GM23338 (cell line): ENCODE measurements at places on chromosomes 7 and 10. TPM values are rescaled to one million over a fixed set of nuclear protein-coding genes. Genes with fewer than 3 reads are reported as not detected.

Gene BCAP29
- total RNA-seq: 15.8 and 18.4 TPM in 2 replicates

Gene FAM180A
- total RNA-seq: not detected in 2 replicates

Gene ABCC2
- 0.45 and 1.0 TPM in 2 replicates for total RNA-seq

Gene CPA5
- not detected in 2 replicates for total RNA-seq

Gene PLXNA4
- 0.54 and 0.80 TPM in 2 replicates for total RNA-seq

Gene KIAA1549
- 11.6 and 13.5 TPM in 2 replicates for total RNA-seq

Gene CYREN
- total RNA-seq: 57.2 and 70.6 TPM in 2 replicates

Gene ZPBP
- not detected in 2 replicates for total RNA-seq

Gene WEE2
- total RNA-seq: 0.16 TPM in 1 of 2 replicates, not detected in the other

Gene CTNNA3
- total RNA-seq: 0.50 and 3.3 TPM in 2 replicates

- H3K36me3 ChIP-seq: peaks cover 9% of the 10 kb centered on the region; the same call in 1 of the 2 replicates
- H3K4me3 ChIP-seq: no peak overlapping the region
- DNase-seq: no peak
- H3K27me3 ChIP-seq: no peaks in the 10 kb centered on the region
Measured at GRCh38 chr10:70879207-70879606, 9.2 kb downstream of the PCBD1 start.

- no peaks in the 10 kb centered on the region for H3K4me1 ChIP-seq
- 0 out of 2 replicates have a peak, but pooled peaks cover 7% of the 10 kb centered on the region for H3K36me3 ChIP-seq
- H3K27ac ChIP-seq: no peak overlapping the region
- no peak for DNase-seq
Measured at GRCh38 chr7:140364819-140365218, 33.5 kb downstream of the SLC37A3 start.

- no peak for DNase-seq
- peaks cover 13% of the 10 kb centered on the region; the same call in 1 of the 2 replicates for H3K4me1 ChIP-seq
- no peak overlapping the region for H3K4me3 ChIP-seq
- 0 out of 2 replicates have a peak, but pooled peaks cover 7% of the 10 kb centered on the region for H3K36me3 ChIP-seq
Measured at GRCh38 chr7:19690736-19691135, 18.1 kb downstream of the POLR1F start.

- no peak for DNase-seq
- H3K27me3 ChIP-seq: no peaks in the 10 kb centered on the region
- H3K36me3 ChIP-seq: peaks cover 4% of the 10 kb centered on the region
- H3K4me1 ChIP-seq: no peaks in the 10 kb centered on the region; the same call in 1 of the 2 replicates
Measured at GRCh38 chr7:77825131-77825530, 26.6 kb downstream of the PHTF2 start.

DNA sequence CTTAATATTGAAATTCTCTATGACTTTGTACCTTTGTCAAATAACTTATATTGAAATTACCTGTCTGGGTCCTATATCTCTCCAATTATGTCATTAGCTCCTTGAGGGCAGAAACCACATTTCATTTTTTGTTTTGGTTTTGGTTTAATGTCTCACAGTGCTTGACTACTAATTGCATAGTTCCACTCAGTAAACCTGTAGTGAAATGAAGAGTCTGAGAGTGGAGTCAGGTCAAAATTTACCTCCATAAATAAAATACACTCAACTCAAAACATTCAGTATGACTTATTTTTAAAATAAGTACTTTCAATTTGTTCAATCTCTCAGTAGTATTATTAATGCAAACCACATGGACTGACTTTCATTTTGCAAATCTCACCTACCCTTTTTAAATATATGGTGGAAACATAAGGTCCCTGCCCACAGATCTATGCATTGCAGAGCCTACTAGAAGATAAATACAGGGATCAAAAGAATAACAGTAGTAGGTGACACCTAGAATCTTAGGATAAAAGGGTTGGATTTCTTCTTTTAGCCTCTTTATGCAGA lies 32.5 kb downstream of the PDE1C start:
- H3K4me1 ChIP-seq: no peaks in the 10 kb centered on the region
- no peak overlapping the region for H3K27ac ChIP-seq
- H3K27me3 ChIP-seq: no peaks in the 10 kb centered on the region
- no peak for DNase-seq
- H3K36me3 ChIP-seq: peaks cover 6% of the 10 kb centered on the region; the same call in 1 of the 2 replicates
- H3K4me3 ChIP-seq: no peak overlapping the region

GRCh38 chr10:133325440-133326222 lies 11.1 kb downstream of the CALY start:
- no peak overlapping the region for H3K27ac ChIP-seq
- peaks cover 17% of the 10 kb centered on the region for H3K4me1 ChIP-seq
- no peaks in the 10 kb centered on the region for H3K36me3 ChIP-seq
- DNase-seq: peak; percentile 47

DNA sequence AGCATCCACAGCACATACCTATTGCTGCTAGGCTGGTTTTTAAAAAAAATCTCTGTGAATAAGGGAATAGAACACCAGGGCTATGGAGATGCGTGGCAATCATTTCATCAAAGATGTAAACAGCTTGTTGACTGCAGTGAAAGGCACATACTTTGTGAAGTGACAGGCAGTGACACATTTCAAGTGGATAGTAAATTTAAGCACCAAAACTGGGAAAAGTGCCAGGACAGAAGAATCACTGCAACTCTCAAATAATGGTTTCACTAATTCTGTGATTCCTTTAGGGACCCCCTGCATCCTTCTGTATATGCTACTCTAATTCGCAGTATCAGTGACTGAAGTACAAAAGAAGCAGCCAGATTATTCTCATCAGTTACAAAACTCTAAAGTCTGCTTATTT lies 145.2 kb upstream of the KLF14 start:
- no peaks in the 10 kb centered on the region for H3K27me3 ChIP-seq
- no peak overlapping the region for H3K4me3 ChIP-seq
- no peaks in the 10 kb centered on the region for H3K36me3 ChIP-seq
- no peak overlapping the region for H3K27ac ChIP-seq
- H3K4me1 ChIP-seq: peaks cover 27% of the 10 kb centered on the region

DNA sequence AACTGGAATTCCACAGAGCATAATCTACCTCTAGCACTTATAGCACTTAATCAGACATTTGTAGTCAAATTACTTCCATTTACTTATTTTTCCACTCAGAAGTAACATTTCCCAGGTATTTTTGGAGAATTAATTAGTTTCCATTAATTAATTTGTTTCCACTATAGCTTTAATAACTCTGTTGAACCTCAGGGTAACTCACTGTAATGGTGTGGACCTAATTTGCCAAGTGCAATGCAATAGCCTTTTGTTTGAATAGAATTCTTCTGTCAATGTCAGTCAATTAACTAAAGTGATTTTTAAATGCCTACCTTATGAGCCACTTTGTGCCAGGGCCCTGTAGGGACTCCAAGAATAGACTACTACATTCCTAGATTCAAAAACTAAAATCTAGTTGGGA lies 115.4 kb downstream of the CSTF2T start:
- H3K27ac ChIP-seq: no peak overlapping the region
- H3K36me3 ChIP-seq: no peaks in the 10 kb centered on the region
- H3K4me1 ChIP-seq: no peaks in the 10 kb centered on the region

DNA sequence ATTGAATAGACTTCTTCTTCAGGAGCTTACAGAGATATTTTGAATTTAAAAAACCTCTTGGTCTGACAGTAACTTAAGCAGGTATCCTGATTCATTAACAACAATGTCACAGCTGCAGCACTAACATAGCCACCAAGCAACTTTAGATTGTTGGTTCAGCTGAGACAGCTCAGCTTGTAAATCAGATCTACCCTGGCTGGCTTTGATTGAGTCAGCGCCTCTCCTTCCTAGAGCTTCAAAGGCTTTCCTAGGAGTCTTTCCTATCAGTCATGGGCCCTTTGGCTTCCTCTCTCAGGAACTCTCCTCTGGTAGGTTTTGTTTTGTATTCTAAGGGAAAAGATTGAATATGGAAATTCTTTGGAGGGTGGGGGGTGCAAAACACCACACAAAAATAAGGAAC lies 70.7 kb upstream of the STEAP4 start:
- peaks cover 4% of the 10 kb centered on the region; the same call in 1 of the 2 replicates for H3K36me3 ChIP-seq
- no peak overlapping the region for H3K4me3 ChIP-seq
- H3K27ac ChIP-seq: peak overlapping the region; percentile 3
- H3K4me1 ChIP-seq: peaks cover 18% of the 10 kb centered on the region
- peak; percentile 81 for DNase-seq

DNA sequence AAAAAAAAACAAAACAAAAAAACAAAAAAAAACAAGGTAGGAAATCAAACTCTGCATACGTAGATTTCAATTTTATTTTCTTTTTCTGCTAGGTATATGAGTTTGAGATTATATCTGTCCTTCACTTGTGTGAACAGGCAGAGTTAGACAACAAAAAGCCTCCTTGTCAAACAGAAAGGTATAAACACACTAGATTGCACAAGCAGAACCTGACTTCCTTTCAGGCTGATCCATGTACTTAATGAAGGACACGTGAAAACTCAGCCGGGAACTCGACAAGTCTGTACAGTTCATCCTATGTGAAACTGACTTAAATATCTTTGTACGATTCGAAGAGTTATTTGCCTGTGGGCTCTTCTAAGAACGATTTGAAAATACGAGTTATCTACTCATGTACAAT lies 254.1 kb downstream of the ARL4A start:
- H3K27ac ChIP-seq: no peak overlapping the region
- H3K4me1 ChIP-seq: no peaks in the 10 kb centered on the region
- DNase-seq: no peak
- no peak overlapping the region for H3K4me3 ChIP-seq

DNA sequence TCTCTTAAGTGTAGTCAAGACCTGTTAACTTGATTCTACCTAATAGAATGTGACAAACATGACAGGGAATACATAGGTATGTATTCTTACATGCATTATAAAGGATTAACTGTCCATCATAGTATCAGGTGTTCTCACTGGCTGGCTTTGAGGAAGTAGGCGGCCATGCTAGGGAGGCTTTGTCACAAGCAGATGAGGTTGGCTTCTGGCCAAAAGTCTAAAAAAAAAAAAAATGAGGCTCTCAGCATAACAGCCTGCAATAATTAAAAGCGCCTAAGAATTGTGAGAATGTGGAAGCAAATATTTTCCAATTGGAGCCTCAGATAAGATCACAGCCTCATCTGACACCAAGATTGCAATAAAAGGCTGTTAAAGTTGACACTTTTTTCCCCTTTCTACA lies 1256.8 kb upstream of the SORCS1 start:
- H3K4me1 ChIP-seq: no peaks in the 10 kb centered on the region
- H3K27ac ChIP-seq: no peak overlapping the region
- no peak for DNase-seq
- no peaks in the 10 kb centered on the region for H3K36me3 ChIP-seq
- H3K27me3 ChIP-seq: no peaks in the 10 kb centered on the region

DNA sequence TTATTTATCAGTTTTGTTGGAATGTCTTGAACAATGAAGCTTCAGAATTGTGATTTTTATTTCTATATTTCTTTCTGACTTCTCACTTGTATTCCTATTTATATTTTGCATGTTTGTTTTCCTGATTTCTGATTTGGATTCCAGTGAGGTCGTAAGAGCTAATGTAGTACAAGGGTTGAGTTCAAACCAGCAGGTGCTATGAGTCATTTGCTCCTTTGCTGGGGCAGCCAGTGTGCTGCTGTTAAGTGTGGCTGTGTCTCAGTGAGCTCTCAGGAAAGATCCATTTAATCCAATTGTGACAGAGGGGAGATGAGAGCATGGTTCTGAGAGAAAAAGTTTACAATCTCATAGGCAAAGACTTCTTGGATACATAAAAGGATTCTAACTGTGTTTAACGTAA lies 48.6 kb downstream of the MCU start:
- H3K27me3 ChIP-seq: no peaks in the 10 kb centered on the region
- no peak overlapping the region for H3K4me3 ChIP-seq
- H3K4me1 ChIP-seq: peaks cover 50% of the 10 kb centered on the region
- no peak for DNase-seq

GRCh38 chr7:3201937-3202710 lies 98.9 kb upstream of the SDK1 start:
- H3K27me3 ChIP-seq: no peaks in the 10 kb centered on the region
- DNase-seq: no peak
- H3K4me1 ChIP-seq: peaks cover 3% of the 10 kb centered on the region
- no peak overlapping the region for H3K4me3 ChIP-seq
- no peak overlapping the region for H3K27ac ChIP-seq

DNA sequence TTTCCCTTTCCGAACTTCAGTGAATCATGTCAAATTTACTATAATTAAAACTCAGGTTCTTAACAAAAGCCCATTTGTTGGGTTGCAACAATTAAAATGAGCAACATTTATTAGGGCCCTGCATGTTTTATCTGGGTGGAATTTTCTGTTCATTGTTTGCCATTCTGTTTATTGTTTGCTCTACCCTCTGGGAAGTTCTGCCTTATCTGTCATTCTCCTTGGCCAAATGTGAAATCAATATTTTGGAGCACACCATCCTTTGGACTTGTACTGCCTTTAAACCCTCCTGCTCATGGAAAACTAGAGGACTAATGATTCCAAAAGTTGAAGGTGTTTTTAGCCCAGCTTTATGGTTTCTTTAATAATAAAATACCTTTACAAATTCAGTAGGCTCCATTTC lies 134.5 kb upstream of the KCND2 start:
- no peak overlapping the region for H3K27ac ChIP-seq
- DNase-seq: no peak
- no peaks in the 10 kb centered on the region for H3K27me3 ChIP-seq
- no peaks in the 10 kb centered on the region for H3K4me1 ChIP-seq
- no peaks in the 10 kb centered on the region for H3K36me3 ChIP-seq
- no peak overlapping the region for H3K4me3 ChIP-seq

- peaks cover 23% of the 10 kb centered on the region for H3K4me1 ChIP-seq
- no peak for DNase-seq
- H3K36me3 ChIP-seq: no peaks in the 10 kb centered on the region
- peaks cover 4% of the 10 kb centered on the region; the same call in 1 of the 2 replicates for H3K27me3 ChIP-seq
- peak overlapping the region; percentile 80 for H3K4me3 ChIP-seq
Measured at GRCh38 chr7:94392393-94392786, 2.3 kb upstream of the COL1A2 start.

GRCh38 chr10:84204122-84204521 lies 9.8 kb downstream of the CDHR1 start:
- H3K4me3 ChIP-seq: no peak overlapping the region
- DNase-seq: peak; percentile 74
- no peaks in the 10 kb centered on the region for H3K4me1 ChIP-seq
- H3K27ac ChIP-seq: no peak overlapping the region

GRCh38 chr10:103720964-103721335 lies 134.4 kb downstream of the SH3PXD2A start:
- H3K4me3 ChIP-seq: no peak overlapping the region
- no peaks in the 10 kb centered on the region; the same call in 1 of the 2 replicates for H3K4me1 ChIP-seq
- no peak overlapping the region for H3K27ac ChIP-seq
- no peaks in the 10 kb centered on the region for H3K27me3 ChIP-seq

- DNase-seq: no peak
- no peak overlapping the region for H3K27ac ChIP-seq
- H3K4me3 ChIP-seq: no peak overlapping the region
- H3K4me1 ChIP-seq: no peaks in the 10 kb centered on the region
Measured at GRCh38 chr10:58424176-58424575, 39.0 kb downstream of the TFAM start.

DNA sequence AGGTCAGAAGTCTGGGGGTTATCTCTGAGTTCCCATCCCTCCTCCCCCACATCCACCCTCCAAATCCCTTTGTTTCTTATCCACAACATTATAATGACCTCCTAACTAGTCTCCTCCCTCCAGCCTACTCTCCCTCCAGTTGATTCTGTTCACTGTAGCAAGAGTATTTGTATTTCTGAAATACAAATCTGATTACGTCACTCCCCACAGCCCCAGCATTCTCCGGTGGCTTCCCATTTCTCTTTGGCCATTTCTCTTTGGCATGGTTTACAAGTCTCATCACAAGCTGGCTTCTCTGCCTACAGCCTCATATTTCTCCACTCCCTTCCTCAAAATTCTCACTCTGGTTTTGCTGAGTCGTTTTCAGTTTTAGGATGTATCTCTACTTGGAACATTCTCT lies 24.6 kb upstream of the MRPS33 start:
- H3K4me1 ChIP-seq: no peaks in the 10 kb centered on the region
- H3K4me3 ChIP-seq: no peak overlapping the region
- H3K27me3 ChIP-seq: no peaks in the 10 kb centered on the region
- no peak for DNase-seq
